H54 (cell line): ENCODE measurements at places on chromosomes 7 and 10.

DNA sequence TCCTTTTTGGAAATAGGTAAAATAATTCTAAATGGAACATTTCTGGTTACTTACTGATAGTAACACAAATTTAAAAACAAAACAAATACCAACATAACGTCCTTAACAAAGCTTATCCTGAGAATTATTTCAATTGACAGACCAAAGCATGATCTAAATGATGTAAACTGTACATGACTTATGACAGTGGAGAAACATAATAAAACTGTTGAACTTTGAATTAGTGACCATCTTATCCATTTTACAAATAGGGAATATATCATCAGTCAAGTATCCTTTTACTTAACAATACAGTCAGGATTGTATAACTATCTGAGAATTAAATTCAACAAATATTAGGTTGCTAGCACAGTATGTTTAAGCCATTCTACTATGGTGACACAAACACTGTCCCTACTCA, 2.4 kb downstream of the IPMK start:
- no peak for DNase-seq

DNA sequence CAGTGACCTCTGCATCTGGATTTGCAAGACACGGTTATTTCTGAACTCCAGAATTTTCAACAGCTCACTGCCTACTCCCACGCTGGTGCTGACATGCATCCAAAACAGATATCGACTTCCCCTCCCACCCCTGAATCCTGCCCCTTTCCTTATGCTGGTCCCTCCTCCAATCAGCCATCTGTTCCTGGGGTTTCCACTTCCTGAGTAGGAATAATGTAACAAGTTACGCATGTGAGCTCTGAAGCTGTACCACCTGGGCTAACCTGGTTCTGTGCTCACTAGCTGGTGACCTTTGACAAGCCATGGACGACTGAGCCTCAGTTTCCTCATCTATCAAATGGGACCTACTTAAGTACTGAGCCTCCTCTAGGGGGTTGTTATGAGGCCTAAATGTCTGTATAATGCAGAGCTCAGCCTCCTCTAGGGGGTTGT, 1.7 kb upstream of the NCAPG2 start:
- no peak for DNase-seq

GRCh38 chr7:143381427-143382125, 431 bp downstream of the ZYX start:
- DNase-seq, result no peak

- DNase-seq, result no peak
Measured at GRCh38 chr10:4672201-4672600, 153.8 kb upstream of the AKR1E2 start.

DNA sequence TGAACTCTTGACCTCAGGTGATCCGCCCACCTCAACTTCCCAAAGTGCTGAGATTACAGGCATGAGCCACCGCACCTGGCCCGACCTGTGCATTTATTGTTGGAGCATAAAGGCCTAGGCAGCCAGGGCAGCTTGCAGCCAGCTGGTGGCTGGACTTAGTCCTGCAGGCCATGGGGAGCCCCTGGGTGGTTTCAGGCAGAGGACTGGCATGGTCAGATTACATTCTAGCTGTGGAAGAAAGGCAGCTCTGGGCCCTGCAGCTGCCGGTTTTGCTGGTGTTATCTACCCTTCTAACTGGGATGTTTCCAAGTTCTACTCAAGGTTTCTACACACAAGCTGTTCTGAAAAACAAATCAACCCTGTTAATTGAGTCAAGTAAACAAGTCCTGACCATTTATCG, 22.7 kb upstream of the MKRN1 start:
- no peak for DNase-seq
